ENCODE measurements at places on chromosomes 7 and 10. TPM values are rescaled to one million over a fixed set of nuclear protein-coding genes. Genes with fewer than 3 reads are reported as not detected.

CRHR2 gene
- total RNA-seq = 0.60 TPM

LGI1 gene
- 12.0 TPM for total RNA-seq

CCDC136 gene
- 60.3 TPM for total RNA-seq

SCART1 gene
- 2.9 TPM for total RNA-seq
